ENCODE measurements at places on chromosomes 1 and 21. TPM values are rescaled to one million over a fixed set of nuclear protein-coding genes. Genes with fewer than 3 reads are reported as not detected.

DNA sequence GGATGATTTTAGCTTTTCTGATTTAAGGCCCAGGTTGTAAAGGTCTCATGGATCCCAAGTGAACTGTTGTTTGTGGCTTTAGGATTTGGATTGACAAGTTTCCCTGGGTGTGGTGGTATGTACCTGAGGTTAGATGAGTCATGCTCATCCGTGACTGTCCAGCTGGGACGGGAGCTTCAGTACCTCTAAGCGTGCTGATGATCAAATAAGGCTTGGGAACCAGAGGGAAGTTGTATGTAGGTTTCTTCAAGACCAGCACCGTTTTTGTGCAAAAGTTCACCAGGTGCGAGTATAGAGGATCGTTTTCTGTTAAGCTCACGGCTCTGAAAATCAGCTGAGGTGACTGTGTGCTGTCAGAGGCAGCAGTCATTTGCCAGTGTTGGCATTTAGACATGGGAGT lies 19.8 kb downstream of the PLA2G2E start:
- H3K36me3 ChIP-seq, result peaks cover 80% of the 10 kb centered on the region
- no peak for DNase-seq
- no peaks in the 10 kb centered on the region for H3K27me3 ChIP-seq
- H3K4me3 ChIP-seq, result no peak overlapping the region
- H3K27ac ChIP-seq, result no peak overlapping the region
- no peaks in the 10 kb centered on the region for H3K4me1 ChIP-seq

GRCh38 chr1:12709696-12710095 lies 6.2 kb upstream of the AADACL3 start:
- DNase-seq, result no peak
- H3K36me3 ChIP-seq, result no peaks in the 10 kb centered on the region
- H3K4me1 ChIP-seq, result no peaks in the 10 kb centered on the region

Gene LCE1C
- total RNA-seq, result not detected

DNA sequence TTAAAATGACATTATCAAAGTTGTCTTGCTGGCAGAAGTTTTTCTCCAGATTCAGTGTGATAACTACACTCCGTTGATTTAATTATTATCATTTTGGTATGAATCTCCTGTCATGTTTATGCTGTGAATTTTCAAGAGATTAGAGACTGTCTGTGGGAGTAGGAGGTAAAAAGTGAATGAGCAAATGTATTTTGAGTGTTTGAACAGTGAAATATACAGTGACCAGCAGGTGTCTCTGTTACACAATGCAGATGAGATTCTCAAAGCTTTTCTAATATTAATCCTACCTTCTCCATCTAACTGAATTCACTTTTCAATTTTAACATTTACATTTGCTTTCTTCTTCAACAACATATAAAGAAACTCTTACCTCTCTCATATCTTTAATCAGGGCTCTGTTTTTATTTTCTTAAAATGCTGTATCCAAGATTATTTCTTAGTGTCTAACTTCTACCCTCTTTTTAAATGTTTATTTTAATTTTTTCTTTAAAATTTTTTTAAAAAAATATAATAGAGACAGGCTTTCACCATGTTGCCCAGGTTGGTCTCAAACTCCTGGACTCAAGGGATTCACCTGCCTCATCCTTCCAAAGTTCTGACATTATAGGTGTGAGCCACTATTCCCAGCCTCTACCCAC lies 20.9 kb upstream of the HSPA13 start:
- no peaks in the 10 kb centered on the region for H3K27me3 ChIP-seq
- H3K36me3 ChIP-seq, result no peaks in the 10 kb centered on the region
- H3K4me1 ChIP-seq, result no peaks in the 10 kb centered on the region
- H3K27ac ChIP-seq, result no peak overlapping the region
- DNase-seq, result no peak

DNA sequence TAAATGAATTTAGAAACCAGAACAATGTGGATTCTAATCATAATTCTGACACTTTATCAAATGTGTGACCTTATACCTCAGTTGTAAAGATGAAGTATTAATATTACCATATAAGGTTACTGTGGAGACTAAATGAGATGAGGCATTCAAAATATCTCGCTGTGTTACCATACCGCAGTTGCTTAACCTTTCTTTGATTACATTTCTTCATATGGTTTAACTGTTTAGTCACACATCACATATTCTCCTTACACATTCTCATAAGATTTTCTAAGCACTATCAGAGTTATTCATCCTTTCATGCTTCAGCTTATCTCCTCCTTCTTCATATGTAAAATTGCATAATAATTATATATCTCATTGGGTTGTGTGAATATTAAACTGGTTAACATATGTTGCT lies 88.9 kb downstream of the LRRC53 start:
- H3K4me3 ChIP-seq, result no peak overlapping the region
- H3K36me3 ChIP-seq, result no peaks in the 10 kb centered on the region
